ENCODE measurements at places on chromosomes 5 and 9. TPM values are rescaled to one million over a fixed set of nuclear protein-coding genes. Genes with fewer than 3 reads are reported as not detected.

Gene DDX46
- total RNA-seq = 32.5 TPM

Gene INSL6
- total RNA-seq = 6.3 TPM

Gene ITGA1
- total RNA-seq = 374 TPM

Gene ALAD
- 28.6 TPM for total RNA-seq

Gene TMED9
- 62.1 TPM for total RNA-seq

Gene SPINK1
- total RNA-seq = 14.0 TPM

Gene TERT
- total RNA-seq = not detected

Gene OTP
- 6.0 TPM for total RNA-seq

Gene TAF11L5
- total RNA-seq = 16.4 TPM

Gene NTRK2
- total RNA-seq = 7.7 TPM

Gene PHF24
- 1.9 TPM for total RNA-seq

Gene SLC4A9
- total RNA-seq = not detected

Gene DUSP1
- total RNA-seq = 624 TPM

Gene PCDHA3
- 4.3 TPM for total RNA-seq

Gene EIF4E1B
- 5.3 TPM for total RNA-seq
